ENCODE measurements at places on chromosomes 3 and 15.

- DNase-seq, result no peak
Observed at GRCh38 chr15:39416258-39416657, 164.6 kb upstream of the THBS1 start.

- DNase-seq, result no peak
Observed at GRCh38 chr3:16401273-16401672, 112.2 kb downstream of the RFTN1 start.

DNA sequence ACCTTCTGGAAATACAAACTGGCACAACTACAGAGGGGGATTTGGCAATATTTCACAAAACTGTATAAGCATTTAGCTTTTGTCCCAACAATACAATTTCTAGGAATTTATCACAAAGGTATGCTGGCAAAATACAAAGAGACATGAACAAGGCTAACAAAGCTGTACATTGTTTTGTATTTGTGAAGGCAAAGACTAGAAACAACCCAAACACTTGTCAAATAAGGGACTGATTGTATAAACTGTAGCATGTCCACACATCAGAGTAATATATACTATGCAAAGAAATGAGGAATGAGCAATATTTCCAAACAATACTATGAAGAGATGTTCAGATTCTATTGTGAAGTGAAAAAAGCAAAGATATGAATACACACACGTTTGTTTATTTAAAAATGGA is 26.4 kb downstream of the CP start:
- no peak for DNase-seq

DNA sequence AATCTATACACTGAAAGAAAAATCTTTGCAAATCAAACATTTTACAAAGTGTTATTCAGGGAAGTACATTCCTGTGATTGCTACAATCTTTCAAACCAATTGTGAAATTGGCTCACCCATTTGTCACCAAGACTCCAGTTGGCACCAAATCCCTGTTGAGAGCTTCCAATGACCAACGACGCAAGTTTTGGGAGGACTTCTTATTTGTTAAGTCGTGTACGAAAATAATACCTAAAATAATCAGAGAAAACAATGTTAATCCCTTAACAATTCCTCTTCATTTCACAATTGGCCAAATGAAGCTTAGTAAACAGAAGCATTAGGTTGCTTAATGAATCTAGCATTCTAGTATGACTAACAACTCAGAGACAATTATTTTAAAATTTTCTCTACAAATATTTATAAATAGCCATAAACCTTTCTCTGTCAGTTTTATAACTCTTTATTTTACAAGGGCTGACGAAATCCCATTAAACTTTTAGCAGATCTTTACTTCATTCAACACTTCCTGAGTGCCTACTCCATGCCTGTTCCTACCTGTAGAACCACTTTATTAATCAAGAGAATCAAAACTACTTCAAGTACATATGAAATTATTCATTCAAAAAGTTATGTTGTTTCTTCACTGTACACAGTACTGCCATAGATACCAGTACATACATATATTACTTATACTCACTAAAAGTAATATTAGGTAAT is 24.0 kb upstream of the HGD start:
- no peak for DNase-seq

- no peak for DNase-seq
Observed at GRCh38 chr3:128285042-128285966, 132.0 kb downstream of the EEFSEC start.

DNA sequence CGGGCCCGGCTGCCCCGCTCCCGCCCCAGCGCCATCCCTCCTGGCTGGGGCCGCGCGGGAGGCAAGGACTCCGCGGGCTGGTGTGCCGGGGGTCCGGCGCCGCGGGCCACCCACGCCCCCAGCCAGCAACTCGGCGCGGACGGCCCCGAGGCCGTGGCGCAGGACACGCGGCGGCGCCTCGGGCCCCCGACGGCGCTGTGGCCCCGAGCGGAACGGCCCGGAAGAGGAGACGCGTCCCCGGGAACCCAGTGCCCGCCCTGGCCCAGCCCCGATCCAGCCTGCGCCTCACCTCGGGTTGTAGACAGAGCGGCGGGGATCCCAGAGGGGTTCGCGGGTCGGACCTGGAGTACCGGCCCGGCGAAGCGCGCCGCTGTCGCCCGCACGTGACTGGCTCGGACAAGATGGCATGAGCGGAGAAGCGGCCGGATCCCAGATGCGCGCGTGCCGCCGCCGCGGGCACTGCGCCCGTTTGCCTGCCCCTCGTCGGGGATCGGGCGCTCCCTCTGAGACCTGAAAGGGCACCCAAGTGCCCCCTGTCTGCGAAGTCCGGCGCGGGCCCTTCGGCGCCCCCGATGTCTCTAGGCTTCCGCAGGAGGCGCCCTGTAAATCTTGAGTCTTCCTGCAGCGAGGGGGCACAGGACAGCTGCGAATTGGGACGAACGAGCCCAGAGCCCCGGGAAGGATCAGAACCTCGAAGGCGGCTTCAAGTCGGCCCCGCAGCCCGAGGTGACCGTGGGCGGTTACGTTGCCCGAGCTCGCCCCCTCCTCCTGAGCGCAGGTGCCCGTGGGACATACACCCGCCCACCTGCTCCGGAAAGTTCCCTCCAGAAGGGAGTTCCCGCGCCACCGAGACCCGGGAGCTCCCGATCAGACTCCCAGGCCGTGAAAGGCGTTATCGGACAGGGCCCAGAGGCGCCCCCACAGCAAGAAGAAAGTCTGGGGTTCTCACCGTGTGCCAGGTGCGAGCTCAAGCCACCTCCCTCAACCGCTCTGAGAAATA is 598 bp upstream of the SFMBT1 start:
- no peak for DNase-seq

- DNase-seq, result no peak
Observed at GRCh38 chr3:144104679-144105078, 133.1 kb downstream of the DIPK2A start.

- no peak for DNase-seq
Observed at GRCh38 chr15:66763186-66764071, 61.4 kb downstream of the SMAD6 start.

GRCh38 chr3:21526461-21526860 is 224.5 kb downstream of the ZNF385D start:
- DNase-seq, result no peak

GRCh38 chr3:150357923-150358607 is 50.0 kb upstream of the TSC22D2 start:
- no peak for DNase-seq

- DNase-seq, result no peak
Observed at GRCh38 chr3:121974601-121975111, 47.4 kb downstream of the ILDR1 start.

DNA sequence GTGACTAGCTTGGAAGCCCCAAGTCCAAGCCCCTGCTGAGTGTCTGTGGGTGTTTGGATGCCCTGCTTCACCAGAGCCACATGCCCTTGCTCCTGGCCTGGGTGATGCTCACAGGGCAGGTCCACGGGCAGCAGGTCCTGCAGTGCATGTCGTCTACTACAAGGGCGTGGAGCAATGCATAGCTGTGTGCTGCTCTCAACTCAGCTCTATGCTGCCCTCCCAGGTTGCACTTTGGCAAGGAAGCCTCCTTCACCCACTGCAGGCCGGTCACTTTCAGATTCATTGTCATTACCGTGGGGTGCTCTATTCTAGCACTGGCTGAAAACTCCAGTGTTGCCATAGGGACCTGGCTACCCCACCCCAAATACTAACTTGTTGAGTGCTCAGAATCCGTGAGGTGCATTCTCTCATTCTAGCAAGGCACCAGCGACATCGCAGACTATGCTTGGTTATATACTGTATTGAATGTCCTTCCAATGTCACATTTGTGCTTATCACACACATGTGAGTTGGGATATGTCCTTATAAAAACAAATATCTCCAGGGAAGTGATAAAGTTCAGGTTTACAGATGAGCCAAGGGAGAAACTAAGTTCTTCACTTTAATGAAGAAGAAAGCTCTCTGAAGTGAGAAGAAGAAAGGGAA is 51.8 kb downstream of the GRAMD1C start:
- no peak for DNase-seq

GRCh38 chr3:132654721-132655120 is 4.9 kb downstream of the ACAD11 start:
- DNase-seq, result no peak

DNA sequence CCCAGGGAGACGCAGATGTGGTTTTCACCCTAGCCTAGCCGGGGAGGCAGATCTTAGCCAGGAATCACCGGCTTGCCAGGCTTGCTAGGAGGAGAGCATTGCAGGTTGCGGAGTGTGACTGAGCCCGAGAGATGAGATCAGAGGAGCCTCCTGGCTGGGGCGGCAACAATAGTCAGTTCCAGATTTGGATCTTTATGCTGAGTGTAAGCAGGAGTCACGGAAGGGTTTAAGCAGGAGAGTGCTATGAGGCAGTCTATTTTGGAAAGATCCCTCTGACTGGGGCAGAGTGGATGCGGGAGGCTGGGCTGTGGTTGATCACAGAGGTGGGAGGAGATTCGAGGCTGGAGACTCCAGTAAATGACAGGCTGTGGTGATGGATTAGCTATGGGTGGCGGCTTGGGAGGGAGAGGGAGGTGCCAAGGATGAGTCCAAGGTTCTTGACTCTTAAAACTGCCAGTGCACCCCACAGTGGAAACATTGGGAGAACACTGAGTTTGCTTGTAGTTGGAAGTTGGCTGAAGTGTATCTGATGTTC is 10.4 kb upstream of the BAHD1 start:
- no peak for DNase-seq

- no peak for DNase-seq
Observed at GRCh38 chr15:93469994-93470393, 381.0 kb upstream of the RGMA start.

DNA sequence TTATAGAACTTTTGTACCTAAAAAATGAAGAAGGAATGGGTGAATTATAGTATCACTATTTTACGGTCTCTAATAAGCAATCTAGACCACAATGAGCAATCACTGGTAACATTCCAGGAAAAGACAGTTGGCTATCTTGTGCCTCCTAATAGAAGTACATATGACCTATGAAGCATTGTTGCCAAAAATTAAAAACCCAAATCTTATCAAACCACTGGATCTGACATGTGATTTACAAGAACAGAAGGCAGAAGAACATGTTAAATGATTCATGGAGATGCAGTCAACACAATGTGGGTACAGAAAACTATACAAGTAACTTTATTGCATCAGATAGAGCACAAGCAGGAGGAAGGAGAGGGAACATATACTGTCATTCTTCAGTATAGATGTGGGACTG is 14.5 kb upstream of the HYKK start:
- no peak for DNase-seq

DNA sequence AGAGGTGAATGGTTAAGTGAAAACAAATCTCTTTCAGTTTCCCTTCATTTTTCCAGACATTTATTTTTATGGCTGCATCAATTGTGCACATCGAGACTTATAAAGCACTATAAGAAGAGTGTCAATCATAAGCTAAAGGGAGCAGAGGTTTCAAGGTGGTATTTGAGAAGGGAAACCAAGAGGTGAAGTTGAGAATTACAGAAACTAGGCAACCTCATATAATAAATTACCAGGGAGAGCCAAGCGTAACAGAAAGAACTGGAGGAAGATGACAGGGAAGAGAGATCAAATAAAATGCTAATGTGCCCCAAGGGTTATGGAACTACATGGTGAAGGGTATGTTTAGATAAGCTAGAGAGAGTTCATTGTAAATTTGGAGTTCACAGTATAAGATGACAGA is 6.3 kb upstream of the CCDC54 start:
- no peak for DNase-seq

DNA sequence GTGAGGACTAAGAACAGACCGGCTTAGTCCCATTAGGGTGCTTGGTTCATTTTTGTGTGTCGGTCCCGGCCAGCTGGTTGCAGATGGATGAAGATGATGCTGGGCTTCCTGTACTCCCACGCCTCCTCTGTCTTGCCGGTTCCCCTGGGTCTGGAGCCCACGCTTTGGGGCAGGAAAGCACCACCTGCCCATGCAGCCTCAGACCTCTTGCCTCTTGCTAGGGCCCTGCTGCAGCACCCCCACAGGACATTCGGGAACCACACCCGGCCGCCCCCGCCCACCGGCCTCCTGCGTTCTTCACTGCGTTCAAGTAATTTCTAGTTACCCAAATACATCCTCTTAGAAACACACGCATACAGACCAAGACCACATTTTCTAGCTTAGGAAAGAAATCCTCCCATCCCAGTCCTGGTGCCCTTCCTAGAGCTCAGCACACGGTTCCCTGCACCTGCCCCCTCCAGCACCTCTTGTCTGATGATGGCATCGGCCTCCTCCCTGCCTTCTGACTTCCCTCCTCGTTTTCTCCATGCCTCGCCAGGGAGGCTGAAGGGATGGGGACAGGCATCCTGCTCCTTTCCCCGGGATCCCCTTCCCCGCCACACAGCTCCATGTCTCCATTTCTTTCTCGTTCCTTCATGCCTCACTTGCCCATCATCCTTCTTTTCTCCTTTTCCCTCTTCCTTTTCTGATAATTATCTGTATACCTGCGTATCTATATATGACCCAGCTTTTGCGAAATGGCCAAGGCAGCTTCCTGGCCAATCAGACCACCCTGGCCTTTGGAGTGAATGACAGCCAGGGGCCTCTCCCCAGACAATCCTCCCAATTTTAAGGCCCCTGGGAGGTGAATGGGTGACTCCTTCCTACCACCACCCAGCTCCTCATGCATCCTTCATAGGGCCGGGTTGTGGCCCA is 30.9 kb downstream of the FAM3D start:
- DNase-seq, result no peak

- DNase-seq, result no peak
Observed at GRCh38 chr15:96672629-96673028, 342.1 kb downstream of the NR2F2 start.

DNA sequence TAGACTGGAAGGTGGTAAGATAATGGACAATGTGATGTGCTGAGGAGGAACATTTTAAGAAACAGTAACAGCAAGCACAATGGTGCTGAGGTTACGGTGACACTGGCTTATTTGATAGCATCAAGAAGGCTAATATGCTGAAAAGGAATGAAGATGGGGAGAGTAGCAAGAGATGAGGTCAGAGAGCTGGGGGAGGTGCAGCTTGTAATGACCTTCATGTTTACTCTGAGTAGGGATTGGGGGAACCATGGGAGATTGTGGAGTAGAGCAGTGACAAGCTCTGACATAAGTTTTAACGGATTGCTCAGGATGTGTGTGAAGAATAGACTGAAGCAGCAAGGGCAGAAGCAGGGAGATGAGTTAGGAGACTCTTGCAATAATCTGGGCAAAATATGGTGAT is 56.7 kb downstream of the DGKG start:
- no peak for DNase-seq

GRCh38 chr3:113262304-113262665 is 50.9 kb downstream of the BOC start:
- no peak for DNase-seq

- DNase-seq, result peak; percentile 76
Observed at GRCh38 chr3:112302150-112302830, 8.3 kb upstream of the SLC9C1 start.

- no peak for DNase-seq
Observed at GRCh38 chr3:39558775-39559306, 91.4 kb downstream of the MOBP start.

DNA sequence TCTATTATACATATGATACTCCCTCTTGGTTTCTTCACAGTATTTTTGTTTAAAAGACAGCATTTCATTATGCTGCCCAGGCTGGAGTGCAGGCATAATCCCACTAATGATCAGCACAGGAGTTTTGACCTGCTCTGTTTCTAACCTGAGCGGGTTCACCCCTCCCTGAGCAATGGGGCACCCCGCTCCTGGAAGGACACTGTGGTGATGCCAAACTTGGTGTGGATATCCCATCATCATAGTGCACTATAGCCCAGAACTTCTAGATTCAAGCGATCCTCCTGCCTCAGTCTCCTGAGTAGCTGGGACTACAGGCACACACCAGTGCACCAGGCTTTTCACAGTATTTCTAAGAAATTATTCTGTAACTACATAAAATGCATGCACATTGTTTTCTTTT is 14.9 kb downstream of the COLQ start:
- DNase-seq, result no peak

- no peak for DNase-seq
Observed at GRCh38 chr3:70071138-70071537, 71.6 kb downstream of the SAMMSON start.

Measured in Jurkat, Clone E6-1 (cell line).